ENCODE measurements at places on chromosomes 3 and 15.

DNA sequence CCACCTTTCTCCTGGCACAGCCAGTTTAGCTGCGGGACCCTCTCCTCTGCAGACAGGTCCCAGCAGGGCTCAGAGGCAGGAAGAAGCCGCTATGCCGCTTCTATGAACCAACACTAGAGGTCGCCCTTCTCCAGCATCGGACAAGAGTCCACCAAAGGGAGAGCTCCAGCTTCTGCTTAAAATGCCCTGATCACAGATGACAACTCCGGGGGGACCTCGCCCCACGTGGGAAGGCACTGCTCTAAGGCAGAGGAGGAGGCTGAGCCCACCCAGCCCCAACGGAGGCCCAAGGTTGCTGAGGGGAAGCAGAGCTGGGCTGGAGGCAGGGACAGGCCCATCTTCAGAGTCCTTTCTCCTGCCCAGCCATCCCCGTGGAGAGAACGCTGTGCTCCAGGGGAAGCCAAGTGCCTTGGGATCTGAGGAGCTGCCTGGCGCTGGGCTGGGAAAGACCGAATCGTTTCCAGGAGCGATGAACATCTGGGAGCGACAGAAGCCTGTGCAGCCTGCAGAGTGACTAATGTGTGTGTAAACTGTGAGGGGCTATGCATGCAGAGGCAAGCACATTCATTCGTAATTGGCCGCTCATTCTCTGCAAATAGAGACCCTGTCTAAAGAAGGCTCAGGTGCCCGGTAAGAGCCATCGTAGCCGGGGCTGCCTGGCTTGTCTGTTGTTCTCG, 43.5 kb upstream of the BDH1 start:
- no peak for DNase-seq

DNA sequence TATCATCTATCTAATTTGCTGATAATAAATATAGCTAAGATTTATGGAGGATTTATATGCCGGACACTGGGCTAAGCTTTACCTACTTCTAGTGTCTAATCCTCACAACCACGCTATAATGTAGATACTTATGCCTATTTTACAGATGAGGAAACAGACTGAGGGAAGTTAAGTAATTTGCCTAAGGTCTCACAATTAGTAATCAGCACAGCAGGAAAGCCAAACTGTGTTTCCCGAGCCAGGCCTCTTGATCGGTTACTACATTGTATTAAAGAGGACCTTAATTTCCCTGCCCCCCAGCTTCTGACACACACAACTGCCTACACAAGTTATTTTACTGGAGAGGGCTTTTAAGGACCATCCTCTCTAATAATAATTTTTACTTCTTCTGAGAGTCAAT, 40.9 kb downstream of the ONECUT1 start:
- DNase-seq: no peak

- no peak for DNase-seq
These were observed 747 bp downstream of the PLD1 start for GRCh38 chr3:171809611-171809860.

DNA sequence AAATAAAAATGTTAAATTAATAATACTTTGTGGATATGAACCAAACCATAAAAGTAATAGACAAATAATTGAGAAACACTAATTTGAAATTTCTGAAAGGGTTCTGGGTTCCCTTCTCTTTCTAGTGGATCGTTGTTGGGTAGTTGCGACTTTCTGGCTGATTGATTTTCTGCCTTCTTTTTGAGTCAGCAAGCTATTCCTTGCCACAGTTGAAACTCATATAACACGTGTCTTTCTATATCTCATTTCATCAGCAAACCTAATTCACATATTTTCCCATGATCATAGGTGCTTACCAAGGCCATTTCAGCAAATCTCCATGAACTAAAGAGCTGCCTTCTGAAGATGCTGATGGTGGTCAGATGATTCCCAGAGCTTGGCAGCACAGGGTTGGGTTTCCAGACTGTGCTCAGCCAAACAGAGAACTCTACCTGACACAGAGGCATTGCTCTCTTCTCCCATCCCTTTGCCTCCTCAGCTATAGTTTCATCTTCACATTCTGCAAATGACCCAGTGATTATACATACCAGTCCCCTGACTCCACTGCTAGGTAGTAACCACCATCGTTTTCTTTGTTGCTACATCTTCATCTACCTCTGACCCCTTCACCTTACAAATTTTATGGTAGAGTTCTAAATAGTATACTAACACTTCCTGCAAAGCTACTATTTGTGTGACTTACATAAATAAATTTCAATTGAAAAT, 383.9 kb upstream of the DPH6 start:
- no peak for DNase-seq

DNA sequence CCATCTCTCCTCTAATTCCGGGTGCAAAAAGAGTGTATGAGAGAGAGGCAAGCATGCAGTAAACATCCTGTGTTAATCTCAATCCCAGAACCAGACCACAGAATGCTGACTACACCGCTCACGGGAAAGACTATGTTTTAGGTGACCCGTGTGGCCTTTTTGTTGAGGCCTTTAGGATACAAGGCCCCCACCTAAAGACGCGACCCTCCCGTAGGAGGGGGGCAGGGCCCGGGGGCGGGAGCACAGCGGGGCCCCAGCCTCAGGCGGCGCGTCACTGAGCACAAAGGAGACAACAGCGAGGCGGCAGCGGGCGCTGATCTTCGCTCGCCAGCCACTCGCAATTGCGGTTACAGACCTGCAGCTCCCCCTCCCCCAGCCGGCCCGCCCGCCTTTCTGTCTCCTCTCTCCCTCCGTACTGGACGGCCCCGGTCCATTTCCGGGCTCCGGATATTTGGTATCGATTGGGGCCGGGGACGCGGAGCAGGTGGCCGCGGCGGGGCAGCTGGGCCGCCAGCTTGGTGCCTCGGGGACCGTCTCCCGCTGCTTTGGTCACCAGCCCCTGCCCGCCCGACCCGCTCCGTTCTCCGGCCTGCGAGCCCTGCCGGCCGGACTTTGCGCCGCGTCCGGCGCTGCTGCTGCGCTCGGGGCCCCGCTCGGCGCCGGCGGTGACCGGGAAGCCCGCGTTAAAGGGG, at the start of gene CCDC50:
Gene CCDC50 (plus strand): TSS at position 433 of the 692 bp plus-strand sequence. CDS start 281 bp downstream, outside the sequence.
- DNase-seq: peak; percentile 87

DNA sequence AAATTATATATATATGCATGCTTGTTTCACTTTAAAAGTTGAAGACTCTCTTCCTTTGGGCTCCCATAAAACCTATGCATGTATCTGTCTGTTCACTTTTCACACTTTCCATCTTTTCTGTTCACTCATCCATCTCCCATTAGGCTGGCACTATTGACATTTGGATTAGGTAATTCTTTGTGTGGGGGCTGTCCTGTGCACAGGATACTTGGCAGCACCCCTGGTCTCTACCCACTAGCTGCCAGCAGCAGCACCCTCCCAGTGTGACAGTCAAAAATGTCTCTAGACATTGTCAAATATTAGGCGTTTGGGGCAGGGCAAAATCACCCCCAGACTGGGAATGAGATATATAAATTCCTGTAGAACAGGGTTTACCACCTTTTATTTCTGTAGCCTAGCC, 72.3 kb upstream of the EIF1B start:
- no peak for DNase-seq

- no peak for DNase-seq
These were observed 48.3 kb upstream of the B3GALNT1 start for GRCh38 chr3:161153480-161153879.

DNA sequence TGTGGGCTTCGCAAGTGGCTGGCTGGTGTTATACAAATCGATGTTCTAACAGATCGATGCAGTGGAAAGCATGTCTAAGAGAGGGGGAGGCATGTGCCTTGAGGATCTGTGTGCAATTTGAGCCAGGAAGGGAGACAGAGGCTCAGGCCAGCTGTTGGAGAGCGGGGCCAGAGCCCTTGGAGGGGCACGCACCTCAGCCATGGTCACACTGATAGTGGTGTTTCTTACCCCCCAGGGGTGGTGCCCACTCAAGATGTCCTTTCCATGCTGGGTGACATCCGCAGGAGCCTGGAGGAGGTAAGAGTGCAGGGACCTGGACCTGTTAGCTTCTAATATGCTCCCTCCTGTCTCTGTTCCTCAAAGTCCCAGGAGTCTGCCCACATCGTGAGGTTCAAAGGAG, 3.8 kb upstream of the ABTB1 start:
- DNase-seq: no peak

- no peak for DNase-seq
These were observed 14.3 kb upstream of the PDE8A start for GRCh38 chr15:84967380-84967779.

DNA sequence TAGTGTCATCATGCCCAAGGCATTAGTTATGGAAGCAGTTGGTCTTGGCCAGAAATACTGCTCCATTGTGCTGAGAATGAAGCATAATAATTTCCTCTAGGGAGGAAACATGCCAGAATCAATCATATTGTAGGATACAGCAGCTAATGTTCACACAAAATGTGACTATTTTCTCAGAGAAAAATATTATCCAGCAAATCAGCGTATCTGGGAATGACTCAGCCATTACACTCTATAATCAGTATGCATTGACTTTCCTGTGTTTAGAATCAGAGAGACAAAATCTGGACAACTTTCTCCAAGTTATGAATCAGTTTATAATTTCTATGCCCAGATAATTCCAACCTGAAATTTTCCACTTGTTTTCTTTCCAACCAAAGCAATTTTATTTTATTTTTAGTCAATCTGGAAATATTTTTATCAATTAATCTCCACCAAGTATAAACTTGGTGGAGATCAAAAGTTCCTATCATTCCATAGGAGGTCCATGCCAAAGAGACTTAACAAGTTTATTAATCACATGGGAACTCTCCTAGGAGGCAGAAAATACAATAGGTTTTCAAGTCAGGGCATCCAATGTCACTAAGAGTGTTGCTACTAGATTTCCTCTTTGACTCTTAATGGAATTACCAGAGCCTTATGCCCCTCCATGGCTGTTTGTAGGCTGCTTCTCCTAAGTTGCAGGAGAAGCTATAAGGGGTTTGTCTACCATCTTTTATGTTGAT, 36.4 kb downstream of the SUCNR1 start:
- DNase-seq: no peak

DNA sequence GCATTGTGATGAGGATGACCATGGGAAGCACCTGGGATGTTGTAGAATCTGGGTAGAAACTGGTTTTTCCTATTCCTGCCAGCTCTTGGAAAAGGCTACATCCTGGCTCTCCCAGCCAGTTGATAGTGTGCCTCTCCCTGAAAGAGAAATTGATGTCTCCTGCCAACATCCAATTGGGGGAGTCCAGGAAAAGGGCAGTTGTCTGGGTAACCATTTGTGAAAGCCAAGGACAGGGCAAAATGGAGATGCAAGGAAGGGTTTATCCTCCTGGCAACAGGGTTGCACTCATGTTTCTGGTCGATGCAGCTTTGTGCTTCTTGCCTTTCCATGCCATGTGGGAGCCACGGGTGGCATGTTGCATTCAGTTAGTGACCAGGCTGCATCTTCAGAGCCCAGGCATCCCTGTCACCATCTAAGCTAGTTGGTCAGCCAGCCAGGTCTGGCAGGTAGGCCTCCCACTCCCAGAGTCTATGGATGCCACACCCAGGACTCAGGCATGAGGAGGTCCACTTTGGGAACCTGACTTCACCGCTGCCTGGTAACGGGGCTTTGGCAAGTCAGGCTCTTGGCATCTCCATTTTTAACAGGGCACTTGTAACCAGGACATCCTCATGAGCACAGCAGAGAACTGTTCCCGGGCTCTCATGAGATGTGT, 153.5 kb downstream of the DNAJB8 start:
- no peak for DNase-seq

GRCh38 chr3:35757991-35758757, 118.8 kb downstream of the ARPP21 start:
- no peak for DNase-seq

DNA sequence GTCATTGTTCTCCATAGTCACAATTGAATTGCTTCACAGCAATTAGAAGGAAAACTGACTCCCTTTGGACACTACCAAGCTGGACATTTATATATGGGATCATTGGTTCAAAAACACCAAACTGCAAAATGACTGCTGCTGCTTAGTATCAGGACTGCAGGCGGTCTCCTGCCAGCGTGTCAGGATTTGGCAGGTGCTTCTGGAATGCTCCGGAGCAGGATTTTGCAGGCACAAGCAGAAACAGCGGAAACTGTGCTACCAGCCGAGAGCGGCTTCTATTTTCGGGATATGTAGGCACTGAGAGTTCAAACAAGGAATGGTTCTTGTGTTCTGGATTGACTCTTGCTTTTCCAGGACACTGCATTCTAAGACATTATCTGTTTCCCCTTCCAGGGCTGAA, 95.5 kb downstream of the SSR3 start:
- no peak for DNase-seq

GRCh38 chr3:139670196-139670595, 7.6 kb downstream of the NMNAT3 start:
- no peak for DNase-seq

GRCh38 chr15:92725171-92725570, 69.6 kb upstream of the FAM174B start:
- no peak for DNase-seq

DNA sequence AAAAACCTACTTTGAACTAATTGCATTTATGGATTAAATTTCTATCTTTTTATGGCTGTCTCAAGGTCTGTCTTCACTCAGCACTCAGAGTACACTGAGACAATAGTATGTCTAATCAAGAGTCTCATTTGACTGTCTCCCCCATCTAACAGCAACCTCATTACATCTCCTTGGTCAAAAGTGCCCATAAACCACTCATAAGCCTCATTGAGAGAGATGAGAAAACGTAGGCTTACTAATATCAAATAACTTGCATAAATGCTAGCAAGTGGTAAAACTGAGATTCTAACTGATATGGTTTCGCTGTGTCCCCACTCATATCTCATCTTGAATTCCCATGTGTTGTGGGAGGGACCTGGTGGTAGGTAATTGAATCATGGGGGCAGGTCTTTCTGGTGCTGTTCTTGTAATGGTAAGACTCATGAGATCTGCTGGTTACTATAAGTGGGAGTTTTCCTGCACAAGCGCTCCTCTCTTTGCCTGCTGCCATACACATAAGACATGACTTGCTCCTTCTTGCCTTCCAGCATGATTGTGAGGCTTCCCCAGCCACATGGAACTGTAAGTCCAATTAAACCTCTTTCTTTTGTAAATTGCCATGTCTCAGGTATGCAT, 113.9 kb downstream of the TFDP2 start:
- no peak for DNase-seq

DNA sequence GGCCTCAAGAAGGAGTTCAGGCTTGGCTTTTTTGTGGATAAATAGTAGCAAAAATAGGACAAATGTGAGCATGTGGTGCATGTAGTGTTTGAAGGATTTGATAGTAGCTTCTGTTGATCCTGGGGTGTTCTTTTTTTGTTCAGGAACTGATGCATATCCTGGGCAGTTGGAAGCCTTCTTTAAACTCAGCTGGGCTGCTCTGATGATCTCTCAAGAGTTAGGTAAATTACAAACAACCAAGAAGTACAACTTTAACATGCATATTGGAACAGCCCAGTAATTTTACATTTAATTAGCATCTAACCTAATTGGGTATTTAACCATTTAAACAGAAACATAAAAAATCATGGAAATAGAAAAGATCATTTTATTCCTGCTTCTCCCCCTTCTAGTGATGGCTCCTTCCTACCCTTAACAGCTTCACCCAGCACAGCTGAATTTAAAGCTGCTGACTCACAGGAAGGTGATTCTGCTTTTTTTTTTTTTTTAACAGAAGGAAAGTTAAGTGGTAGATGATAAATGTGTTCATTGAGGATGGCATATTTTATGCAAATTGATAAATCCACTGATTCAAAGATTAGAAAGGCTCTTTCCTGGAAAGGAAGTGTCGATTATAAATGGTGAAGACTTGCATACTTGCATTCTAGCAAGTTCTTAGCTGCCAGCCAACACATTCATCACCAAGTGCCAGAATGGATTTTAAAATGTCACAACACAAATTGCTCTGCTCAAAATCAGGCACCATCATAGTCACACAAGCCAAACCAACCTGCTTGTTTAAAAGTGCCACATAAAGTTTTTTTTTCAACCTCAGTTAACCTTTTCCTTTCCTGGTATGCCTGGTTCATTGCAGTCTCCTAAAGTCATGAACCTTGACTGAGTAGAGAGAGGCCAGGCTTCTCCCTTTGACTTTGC, 20.0 kb downstream of the SLC35G2 start:
- no peak for DNase-seq
